ENCODE measurements at places on chromosomes 7 and 10.

- DNase-seq = no peak
Observed at GRCh38 chr10:110163192-110163773, 44.1 kb upstream of the MXI1 start.

DNA sequence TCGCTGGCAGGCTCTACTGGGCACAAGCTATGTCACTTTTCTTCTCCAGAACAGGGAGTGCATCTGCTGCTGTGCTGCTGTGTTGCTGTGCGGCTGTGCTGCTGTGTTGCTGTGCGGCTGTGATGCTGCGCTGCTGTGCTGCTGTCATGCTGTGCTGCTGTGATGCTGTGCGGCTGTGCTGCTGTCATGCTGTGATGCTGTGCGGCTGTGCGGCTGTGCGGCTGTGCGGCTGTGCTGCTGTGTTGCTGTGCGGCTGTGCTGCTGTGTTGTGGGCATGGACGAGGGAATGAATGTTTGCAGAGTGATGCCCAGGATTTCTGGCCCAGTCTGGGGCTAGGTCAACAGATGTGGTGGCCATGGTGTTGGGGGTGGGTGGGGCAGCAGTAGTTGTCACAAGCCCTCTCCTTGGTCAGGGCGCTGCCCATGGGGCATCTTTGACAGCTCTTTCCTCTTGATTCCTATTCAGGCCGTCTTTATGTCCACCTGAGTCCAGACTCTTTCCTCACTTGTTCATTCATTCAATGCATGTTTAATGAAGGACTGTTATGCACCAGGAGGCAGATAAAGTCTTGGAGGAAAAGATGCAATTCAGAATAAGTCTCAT lies 55.6 kb downstream of the C10orf120 start:
- DNase-seq = no peak

DNA sequence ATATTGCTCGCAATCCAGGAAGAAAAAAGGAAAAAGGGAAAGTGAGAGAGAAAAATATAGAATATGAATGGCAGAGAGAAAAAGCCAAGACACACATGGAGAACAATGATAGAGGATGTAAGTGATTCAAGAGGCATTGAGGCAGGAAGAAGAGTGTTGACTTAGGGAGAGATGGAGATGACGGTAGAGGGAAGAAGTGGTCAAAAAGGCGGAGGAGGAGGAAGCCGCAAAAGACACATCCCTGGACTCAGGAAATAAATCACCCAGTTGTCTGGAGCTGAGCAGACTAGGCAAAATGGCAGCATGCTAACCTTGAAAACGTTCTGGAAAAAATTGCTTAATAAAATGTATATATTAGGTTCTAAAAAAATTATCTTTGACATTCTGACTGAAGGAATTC lies 17.7 kb upstream of the GPR37 start:
- DNase-seq = no peak

- no peak for DNase-seq
Observed at GRCh38 chr7:80802527-80802926, 116.3 kb downstream of the SEMA3C start.

GRCh38 chr10:96831200-96831866 lies 765 bp upstream of the LCOR start:
- no peak for DNase-seq

DNA sequence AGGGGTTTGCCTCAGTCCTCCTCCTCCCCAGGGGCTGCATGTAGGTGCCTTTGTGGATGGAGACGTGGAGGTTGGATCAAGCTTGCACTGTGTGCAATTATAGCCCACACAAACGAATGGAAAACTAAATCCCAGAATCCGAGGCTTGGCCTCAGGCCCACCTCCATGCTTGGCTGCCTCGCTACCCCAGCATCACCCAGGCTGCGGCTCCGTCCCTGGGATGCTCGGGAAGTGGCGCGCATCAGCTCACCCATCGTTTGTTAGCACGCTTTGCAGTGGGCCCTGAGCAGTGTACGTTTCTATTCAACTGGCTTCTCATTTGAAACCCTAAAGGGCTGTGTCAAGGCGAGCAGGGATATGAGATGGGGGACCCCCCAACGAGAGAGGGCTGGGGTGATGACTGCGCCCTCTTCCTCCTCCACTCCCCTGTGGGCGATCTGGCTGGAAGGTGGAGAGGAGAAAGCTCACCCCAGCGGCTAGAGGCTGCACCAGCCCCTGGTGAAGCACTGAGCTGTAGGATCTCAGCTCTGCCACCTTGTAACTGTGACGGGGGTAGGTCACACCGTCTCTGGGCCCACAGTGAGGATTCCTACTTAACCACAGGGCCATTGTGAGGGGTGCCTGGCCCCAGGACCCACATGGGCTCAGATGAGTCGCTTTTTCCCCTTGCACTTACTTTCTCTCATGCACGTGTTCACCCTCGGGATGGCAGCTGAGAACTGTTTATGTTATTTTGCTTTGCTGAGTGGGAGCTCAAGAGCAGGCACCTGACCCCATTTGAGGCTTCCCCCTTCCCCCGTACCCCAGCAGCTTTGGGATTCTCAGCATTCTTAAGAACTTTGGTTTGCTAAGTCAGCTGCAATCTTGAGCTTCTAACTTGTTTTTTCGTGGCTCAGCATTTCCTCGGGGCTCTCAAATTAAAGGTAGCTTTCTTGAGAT lies 12.7 kb upstream of the BTBD16 start:
- no peak for DNase-seq

GRCh38 chr7:46153951-46154787 lies 233.1 kb upstream of the IGFBP3 start:
- DNase-seq = peak; percentile 41

DNA sequence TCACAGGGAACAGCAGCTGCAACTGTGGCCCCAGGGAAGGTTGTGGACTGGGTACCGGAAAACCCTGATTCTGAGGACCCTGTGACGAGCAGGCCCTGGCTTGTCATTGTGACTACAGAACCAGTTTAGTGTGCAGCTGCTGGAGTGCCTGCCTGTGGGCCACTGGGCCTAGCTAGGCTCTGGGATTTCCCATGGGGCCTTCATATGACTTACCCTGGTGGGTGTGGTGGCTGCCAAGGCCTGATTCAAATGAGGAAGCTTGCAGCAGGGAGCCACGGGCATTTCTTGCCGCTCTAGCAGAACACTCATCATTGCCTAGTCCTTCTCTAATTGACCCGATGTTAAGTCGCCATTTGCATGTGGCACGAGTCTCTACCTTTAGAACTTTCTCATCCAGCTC lies 14.7 kb upstream of the CAMK2G start:
- no peak for DNase-seq

DNA sequence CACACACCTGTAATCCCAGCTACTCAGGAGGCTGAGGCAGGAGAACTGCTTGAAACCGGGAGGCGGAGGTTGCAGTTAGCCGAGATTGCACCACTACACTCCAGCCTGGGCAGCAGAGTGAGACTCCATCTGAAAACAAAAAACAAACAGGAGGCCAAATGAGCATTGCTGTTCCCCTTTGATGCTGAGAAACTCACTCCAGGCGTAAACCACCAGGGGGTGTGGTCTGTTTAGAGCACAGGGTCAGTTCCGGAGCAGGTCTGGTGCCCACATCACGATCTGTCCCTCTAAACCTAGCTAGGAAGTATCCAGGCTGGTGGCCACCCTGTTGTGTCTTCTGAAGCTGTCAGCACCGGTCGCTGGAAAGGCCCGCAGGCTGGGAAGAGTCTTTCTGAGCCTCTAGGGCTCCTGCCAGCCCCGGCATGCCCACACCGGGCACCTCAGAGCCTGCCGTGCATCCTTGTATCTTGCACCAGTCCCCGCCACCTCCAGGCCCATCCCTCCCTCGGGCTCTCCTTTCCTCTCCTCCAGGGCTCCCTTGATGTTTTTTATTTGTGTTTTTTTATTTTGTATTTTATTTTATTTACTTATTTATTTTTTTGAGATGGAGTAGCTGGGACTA lies 66.3 kb upstream of the SH2B2 start:
- no peak for DNase-seq
